ENCODE measurements at places on chromosomes 5 and 9.

- no peak for DNase-seq
Measured at GRCh38 chr5:149618581-149619248, 37.4 kb downstream of the ARHGEF37 start.

GRCh38 chr5:177169271-177169670 lies 35.7 kb downstream of the NSD1 start:
- no peak for DNase-seq

GRCh38 chr5:95631255-95631958 lies 11.5 kb downstream of the GPR150 start:
- DNase-seq = no peak

GRCh38 chr9:99811172-99811571 lies 10.5 kb upstream of the NR4A3 start:
- no peak for DNase-seq

- DNase-seq = no peak
Measured at GRCh38 chr5:177300236-177300880, 3.2 kb downstream of the RAB24 start.

- no peak for DNase-seq
Measured at GRCh38 chr9:138059196-138059595, 181.6 kb downstream of the CACNA1B start.

GRCh38 chr9:109253637-109254284 lies 67.1 kb downstream of the EPB41L4B start:
- DNase-seq = no peak

DNA sequence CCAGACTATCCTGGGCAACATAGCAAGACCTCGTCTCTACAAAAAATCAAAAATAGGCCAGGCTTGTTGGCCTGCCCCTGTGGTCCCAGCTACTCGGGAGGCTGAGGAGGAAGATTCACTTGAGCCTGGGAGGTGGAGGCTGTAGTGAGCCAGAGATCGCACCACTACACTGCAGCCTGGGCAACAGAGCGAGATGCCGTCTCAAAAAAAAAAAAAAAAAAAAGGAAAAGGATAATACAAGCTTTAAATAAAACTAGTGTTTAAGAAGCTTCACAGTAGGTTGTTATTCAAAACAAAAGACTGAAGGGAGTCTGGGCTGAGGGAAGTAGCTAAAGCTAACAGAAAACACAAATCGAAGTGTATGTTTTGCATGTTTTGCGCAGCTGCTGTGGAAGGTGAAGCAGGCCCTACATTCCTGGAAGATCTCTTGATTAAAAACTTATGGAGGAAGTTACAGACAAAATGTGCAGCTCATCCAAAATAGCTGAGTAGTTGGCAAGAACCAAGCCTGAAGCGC lies 581 bp upstream of the C9orf40 start:
- no peak for DNase-seq

GRCh38 chr5:138833080-138833479 lies 42.1 kb downstream of the LRRTM2 start:
- no peak for DNase-seq

- no peak for DNase-seq
Measured at GRCh38 chr5:178495706-178496105, 94.5 kb downstream of the COL23A1 start.

DNA sequence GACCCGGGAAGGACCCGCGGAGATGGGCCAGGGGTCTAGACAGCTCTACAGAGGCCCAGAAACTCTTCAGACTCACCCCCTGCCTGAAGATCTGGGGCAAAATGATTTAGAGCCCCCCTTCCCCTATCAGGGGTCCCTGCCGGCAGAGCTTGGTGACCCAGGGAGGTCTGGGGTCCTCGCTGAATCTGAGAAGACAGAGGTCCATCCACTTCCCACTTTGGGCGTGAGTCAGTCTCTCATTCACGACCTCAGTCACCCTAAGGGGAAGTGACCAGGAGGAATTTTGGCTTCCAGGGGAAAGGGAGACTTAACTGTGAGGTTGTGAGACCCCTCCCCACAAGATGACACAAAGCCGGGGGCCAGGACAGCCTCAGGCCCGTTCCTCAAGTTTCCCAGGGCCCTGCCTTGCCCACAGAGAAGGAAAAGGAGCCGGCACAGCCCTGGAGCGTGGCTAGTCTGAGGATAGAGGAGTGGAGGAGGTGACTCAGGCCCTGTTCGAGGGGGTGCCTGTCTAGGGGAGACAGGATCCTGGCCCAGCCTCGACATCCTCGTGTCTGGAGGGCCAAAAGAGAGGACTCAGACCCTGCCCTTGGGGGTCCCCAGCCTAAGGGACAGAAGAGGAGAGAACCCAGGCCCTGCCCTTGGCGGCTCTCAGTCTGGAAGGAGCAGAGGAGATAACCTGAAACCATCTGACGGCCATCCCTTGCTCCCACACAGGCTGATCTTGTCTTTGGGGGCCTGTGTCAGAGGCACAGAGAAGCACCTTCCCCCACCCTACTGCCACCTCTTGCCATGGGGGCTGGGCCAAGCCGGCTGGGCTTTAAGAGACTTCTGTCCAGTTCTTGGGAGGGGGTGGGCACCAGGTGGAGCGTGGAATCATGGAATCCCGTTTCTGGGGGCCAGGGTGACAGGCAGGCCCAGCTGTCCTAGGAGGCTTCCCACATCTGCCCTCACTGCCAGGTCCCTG lies 889 bp downstream of the PDLIM4 start:
- DNase-seq = peak; percentile 79

DNA sequence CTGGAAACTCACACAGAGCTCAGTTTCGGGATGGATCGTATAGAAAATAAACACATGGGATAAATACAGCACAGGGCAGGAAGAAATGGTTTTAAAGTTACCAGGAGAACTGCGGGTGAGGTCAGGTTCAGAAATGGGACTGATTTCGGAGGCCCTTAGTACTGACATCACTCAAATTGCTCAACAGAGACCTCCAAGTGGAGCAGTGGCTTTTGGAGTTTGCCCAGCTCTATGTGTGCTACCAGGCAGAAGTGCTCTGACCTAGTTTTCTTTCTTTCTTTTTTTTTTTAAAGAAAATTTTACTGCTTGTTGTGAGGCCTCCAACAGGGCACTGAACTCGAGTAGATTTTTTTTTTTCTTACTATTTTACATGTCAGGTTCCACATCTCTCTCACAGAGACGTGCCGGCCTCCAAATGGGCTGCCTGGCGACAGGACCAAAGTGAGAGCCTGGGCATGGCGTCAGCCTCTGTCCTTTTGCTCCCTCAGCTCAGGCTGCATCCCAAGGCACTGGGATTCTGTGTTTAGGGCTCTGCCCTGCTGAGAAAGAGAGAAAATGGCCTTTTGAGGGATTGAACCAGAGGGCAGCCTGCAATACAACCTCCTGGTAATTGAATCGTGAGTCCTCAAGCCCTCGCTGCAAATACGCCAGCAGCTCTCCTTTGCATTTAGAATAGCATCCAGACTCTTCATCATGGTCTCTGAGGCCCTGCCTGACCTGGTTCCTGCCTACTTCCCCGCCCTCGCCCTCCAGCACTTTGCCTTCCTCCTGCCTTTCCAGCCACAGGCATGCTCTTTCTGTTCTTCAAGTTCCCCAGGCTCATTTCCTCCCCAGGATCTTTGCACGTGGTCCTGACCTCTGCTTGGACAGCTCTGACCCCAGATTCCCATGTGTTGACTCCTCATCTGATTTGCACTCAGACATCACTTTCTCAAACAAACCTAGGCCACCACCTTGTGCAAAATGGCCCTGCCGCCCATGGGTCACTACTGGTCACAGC lies 173.5 kb downstream of the FGF1 start:
- no peak for DNase-seq

GRCh38 chr9:26656003-26656870 lies 236.4 kb downstream of the CAAP1 start:
- no peak for DNase-seq

GRCh38 chr9:109046346-109046745 lies 33.0 kb upstream of the CTNNAL1 start:
- DNase-seq = no peak

DNA sequence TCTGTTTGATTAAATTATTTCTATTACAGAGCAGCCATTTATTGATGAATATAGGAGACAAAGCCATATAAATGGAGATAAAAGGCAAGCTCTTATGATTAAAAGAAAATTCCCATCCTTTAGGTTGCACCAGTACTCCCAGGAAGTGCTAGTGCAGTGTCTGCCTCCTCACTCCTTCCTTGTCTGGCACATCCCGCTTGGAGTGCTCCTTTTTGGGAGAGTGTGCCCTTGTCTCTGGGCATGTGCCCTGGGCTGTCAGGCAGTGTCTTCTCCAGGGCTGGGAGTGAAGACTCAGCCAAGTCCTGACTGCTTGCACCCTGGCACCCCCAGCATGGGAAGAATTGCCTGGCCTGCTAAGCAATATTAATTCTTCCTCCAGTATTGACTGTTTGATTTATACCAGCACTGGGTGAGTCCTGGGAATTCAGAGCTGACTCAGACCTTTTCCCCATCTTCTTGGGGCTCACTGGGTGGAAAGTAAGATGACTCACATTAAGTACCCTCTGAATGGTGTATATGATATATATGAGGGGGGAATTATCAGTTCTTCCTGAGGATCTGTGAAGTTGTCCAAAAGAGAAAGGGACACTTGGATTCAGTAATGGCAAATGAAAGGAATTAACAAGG lies 62.1 kb downstream of the ZSWIM6 start:
- DNase-seq = no peak

DNA sequence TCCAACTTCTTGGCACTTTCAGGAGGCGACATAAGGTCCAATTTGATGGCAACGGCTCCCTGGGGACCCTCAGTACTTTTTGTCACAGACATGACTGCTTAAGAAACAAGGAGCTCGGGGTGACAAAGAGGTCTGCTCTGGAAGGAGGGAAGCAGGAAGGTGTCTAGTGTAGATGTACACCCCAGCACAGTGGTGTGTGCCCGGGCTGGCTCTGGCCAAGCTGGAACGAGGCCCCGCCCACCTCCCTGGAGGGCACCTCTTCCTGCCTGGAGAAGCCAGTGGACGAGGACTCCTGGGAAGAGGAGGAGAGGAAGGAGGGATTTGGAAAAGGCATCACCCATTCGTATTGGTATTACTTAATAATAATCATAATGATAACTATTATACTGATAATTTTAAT lies at the start of gene SLC36A2:
Gene SLC36A2, minus strand, starts transcription at position 191 of the 400 bp plus-strand sequence. Its CDS starts 99 bp downstream, at position 92.
- no peak for DNase-seq

DNA sequence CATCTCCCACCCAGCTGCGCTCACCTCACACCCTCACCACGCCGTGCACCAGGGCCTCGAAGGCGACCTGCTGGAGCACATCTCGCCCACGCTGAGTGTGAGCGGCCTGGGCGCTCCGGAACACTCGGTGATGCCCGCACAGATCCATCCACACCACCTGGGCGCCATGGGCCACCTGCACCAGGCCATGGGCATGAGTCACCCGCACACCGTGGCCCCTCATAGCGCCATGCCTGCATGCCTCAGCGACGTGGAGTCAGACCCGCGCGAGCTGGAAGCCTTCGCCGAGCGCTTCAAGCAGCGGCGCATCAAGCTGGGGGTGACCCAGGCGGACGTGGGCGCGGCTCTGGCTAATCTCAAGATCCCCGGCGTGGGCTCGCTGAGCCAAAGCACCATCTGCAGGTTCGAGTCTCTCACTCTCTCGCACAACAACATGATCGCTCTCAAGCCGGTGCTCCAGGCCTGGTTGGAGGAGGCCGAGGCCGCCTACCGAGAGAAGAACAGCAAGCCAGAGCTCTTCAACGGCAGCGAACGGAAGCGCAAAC lies 1.1 kb downstream of the POU4F3 start:
- DNase-seq = no peak

GRCh38 chr5:113450462-113450861 lies 15.7 kb upstream of the TSSK1B start:
- DNase-seq = no peak

DNA sequence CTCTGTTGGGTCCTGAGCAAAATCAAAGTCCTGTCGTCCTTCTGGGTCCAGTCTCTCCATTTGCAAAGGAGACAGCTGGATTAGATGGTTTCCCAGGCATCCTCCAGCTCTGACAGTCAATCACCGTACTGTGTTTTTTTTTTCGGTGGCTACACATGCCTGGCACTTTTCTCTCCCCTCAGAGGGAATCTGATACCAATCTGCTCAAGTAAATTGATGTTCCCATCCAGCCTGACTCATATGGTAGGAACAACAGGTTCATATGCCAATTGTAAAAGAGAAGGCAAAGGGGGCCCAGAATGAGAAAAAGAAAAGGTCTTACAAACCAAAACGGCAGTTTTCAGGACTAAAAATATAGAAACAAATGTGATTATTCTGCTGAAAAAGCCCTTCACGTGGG lies 1.2 kb downstream of the FBXO10 start:
- no peak for DNase-seq

Measured in ascending aorta (tissue), 2 donors.